ENCODE measurements at places on chromosomes 6 and 20.

- no peak for DNase-seq
These were observed 48.8 kb upstream of the RALY start for GRCh38 chr20:33944914-33945313.

GRCh38 chr20:26243731-26244130 lies 547.1 kb upstream of the ZNF337 start:
- DNase-seq = no peak

DNA sequence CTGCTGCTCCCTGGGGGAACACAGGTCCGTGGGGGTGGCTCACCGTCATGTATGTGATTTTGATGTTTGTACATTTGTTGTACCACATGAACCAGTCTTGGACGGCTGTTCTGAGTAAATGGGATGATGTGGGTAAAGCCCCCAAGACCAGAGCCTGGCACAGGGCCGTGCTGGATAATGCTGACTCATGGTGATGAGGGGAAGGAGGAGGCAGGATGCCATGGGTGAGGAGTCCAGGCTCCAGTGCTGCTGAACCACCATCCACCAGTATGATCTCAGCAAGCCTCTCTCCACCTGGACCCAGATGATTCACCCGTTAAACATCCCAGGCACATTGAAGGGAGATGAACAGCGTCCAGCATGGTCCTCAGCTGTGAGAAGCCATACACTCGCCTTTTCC lies 9.6 kb upstream of the APCDD1L start:
- DNase-seq = no peak

DNA sequence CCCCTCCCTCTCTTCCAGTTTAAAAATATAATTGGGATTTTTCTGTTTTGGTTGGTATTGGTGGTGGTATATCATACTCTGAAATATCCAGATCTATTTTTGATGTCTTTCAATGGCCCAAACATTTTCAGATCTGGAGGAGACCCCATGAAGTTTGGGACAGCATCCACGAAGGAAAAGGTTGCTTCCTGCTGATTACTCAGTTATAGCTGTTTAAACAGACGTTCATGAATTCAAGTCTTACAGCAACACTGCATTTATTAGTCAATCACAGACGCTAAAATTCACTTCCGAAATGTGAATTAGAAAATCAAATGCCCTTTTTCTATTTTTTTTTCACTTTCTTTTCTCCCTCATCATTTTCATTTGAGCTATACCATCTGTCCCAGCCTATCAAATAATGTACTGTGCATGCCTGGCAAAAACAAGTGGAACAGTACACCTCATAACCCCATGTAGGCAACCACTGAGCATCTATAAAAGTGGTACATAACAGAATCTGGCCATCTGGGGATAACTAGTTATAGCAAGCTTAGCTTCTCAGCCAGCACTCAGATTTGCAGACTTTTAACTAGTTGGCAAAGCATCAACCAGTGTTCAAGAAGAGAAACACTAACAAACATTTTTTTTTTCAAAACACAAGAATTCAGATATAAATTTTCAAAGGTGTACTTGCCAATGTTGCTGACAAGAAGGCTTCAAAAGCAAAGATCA lies 124.5 kb downstream of the HIVEP2 start:
- no peak for DNase-seq

GRCh38 chr20:62022575-62023139 lies 43.0 kb downstream of the TAF4 start:
- no peak for DNase-seq

- no peak for DNase-seq
These were observed 129.3 kb upstream of the SYNCRIP start for GRCh38 chr6:85771925-85772430.

DNA sequence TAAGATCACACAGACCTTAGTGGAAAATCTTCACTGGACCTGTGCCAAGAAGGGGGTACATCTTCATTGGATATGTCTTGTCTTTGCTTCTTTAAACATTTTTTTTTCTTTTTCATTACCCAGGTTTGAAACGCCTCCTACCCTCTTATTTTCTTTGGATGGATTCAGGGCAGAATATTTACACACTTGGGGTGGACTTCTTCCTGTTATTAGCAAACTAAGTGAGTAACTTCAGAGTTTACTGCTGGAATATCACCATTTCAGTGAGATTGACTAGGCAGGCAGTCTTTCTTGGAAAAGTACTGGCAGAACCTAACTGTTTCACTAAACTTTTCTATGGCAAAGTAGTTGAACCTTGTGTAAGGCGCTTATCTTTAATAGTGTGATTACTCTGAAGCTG lies 47.0 kb downstream of the ENPP1 start:
- DNase-seq = no peak

DNA sequence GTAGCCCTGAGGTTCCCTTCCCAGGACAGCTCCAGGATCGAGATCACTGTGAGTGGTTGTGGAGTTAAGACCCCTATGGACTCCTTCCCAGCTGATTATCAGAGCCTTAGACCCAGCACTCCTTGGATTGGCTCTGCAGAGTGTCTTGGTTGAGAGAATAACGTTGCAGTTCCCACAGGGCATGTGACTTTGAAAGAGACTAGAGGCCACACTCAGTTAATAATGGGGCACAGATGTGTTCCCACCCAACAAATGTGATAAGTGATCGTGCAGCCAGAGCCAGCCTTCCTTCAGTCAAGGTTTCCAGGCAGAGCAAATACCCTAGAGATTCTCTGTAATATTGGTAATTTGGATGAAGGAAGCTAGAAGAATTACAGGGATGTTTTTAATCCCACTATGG lies 5.2 kb upstream of the BTN2A2 start:
- DNase-seq = no peak

DNA sequence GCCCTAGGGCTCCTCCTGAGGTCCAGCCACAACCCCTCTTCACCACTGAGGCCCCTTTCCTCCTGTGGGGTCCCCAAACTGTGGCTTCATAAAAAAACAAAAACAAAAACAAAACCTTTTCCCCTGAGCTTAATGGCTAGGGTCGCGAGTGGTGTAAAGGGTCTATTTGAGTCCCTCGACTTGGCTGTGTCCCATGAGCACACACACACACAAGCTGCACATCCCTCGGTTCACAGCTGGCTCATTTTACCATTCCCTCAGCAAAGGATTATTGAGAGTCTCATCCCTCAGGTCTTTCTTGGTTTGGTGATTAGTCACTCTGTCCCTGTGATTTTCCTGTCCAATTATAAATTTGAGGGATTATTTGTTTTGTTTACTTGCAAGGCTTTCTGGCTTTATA lies 206.1 kb upstream of the SASH1 start:
- no peak for DNase-seq

- no peak for DNase-seq
These were observed 145.9 kb upstream of the FBXL4 start for GRCh38 chr6:99093456-99094190.

GRCh38 chr6:71190809-71191208 lies 97.8 kb upstream of the OGFRL1 start:
- DNase-seq = no peak

- DNase-seq = no peak
These were observed 62.5 kb downstream of the ERMARD start for GRCh38 chr6:169813969-169814368.

DNA sequence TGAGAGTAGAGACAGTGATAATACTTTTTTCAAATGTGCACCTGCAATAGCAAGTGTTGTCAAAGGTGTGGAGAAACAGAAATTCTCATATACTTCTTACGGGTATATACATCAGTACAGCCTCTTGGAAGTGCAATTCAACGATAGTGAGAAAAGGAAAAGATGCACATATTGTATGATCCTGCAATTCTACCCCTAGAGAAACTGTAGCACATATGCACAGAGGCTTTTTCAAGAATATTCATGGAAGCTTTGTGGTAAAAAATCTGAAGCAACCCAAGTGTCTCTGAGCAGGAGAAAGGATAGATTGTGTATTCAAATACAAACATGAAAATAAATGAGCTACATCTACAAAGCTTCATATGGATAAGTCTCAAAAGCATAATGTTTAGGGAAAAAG lies 94.7 kb upstream of the PREP start:
- DNase-seq = no peak

DNA sequence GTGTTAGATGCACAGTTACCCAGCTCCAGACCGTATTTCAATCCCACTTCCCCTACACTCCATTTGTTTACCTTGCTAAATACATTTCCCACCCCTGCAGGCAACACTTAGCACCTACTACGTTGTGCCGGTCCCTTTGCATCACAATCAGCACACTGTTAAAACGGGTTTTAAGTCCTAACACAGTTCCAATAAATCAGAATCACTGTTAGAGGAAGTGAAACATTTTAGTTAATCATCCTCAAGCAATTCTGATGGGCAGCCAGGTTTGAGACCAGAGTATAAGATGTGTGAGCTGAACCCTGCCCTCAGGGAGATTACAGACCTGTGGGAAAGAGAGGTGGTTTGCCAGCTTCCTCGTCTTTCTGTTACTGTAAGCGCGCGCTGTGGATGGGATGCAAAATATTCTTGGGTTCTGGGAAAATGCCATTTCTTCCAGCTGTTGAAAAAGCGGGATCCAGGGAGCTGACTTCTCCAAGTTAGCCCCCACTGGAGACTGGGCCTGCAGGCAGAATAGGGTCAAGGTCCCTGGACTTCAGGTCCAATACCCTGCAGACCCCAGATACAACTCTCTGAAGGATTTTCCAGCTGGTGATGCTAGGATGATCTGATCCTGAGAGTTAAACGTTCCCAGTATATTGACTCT lies 3.1 kb downstream of the ZCCHC3 start:
- no peak for DNase-seq

DNA sequence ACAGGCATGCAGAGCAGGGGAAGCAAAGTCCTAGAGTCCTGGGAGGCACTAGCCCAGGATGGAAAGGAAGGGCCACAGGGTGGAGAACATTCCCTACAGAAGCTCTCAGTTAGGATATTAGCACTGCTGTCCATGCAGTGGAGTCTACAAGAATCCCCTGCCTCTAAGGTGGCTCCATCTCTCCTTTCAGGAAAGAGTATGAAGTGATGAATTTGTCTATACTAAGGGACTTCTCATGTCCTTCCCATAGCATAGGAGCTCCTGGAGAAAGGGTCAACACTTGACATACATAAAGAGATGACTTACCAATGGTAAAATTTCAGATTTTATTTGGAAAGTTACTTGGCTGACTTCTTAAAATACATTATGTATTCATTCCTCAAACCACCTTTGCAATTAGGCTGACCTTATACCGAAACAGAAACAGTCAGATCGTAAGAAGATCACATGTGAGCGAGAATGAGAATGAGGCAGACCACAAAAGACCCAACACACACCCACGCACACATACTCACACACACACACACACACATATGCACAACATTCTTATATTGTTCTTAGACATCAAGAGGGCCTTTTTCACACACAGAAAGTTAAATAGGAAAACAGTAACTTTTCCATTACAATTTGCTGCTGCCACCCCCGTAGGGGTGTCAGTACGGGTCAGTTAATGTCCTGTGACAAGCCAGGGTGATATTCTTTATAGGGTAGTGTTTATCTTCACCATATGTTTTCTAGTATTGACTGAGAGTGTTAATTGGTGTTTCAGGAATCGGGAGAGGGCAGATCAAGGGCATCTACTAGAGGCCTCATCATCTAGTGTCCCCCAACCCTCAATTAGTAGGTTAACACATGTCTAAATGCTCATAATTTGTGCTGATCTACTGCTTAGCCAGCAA lies 159.4 kb downstream of the FAXC start:
- DNase-seq = no peak

DNA sequence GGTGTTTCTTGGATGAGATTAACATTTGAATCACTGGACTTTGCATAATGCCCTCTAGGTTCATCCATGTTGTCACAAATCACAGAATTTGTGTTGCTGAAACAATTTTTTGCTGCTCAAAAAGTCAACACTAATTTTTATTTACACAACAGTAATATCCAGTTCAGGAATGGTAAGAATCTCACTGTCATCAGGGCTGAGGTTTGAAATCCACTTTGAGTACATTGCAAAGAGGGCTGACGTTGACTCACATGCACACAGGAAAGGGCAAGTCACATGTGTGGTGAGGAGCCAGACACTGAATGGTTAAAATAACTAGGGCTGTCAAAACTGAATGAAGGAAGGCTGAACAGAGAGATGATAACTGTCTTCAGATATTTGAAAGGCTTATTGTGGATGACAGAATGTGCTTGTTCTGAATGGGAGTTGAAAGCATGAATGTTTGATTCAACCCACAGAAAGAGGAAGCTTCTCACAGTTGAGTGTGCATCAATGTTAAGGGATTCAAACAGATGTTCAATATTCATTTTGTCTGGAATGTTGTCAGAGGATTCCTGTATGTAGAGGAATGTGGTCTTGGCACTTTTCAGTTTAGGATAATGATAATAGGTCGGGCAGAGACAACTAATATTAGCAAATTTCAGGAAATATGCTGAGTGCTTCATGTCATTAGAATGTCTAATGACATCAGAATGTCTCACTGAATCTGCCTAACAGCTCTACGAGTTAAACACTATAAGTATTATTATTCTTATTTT lies 3.6 kb upstream of the ADGRG6 start:
- DNase-seq = no peak

- no peak for DNase-seq
These were observed 28.8 kb upstream of the TULP4 start for GRCh38 chr6:158283304-158283980.

DNA sequence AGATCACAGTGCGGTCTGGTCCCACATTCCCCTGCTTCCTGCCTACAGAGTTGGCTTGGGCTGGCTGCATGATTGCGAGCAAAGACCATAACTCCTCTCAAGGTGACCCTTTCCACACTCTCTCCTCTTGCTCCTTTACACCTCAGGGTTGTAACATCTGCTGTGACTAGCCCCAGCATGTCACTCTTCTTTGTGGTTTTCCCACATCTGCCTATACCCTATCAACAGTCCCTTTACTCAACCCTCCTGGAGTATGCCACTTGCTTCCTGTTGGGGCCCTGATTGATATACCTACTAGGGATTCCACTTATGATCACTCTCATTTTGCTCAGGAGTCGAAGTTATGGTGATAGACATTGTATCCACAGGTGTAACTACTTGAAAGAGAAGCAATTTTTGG lies 58.9 kb upstream of the SGK1 start:
- no peak for DNase-seq

All from ascending aorta (tissue), 2 donors.